Naive thymus-derived CD8-positive, alpha-beta T cell (primary cell): ENCODE measurements at places on chromosomes 1 and 21.

- no peaks in the 10 kb centered on the region for H3K4me1 ChIP-seq
- no peak overlapping the region for H3K27ac ChIP-seq
- H3K36me3 ChIP-seq, result no peaks in the 10 kb centered on the region
- peaks cover 10% of the 10 kb centered on the region for H3K27me3 ChIP-seq
- H3K4me3 ChIP-seq, result no peak overlapping the region
Measured at GRCh38 chr1:229379846-229380245, 37.0 kb upstream of the CCSAP start.

GRCh38 chr1:61171974-61172373, 89.6 kb downstream of the NFIA start:
- no peaks in the 10 kb centered on the region for H3K27me3 ChIP-seq
- no peak overlapping the region for H3K27ac ChIP-seq
- H3K36me3 ChIP-seq, result no peaks in the 10 kb centered on the region
- H3K4me1 ChIP-seq, result peaks cover 6% of the 10 kb centered on the region
- DNase-seq, result no peak
- no peak overlapping the region for H3K4me3 ChIP-seq

DNA sequence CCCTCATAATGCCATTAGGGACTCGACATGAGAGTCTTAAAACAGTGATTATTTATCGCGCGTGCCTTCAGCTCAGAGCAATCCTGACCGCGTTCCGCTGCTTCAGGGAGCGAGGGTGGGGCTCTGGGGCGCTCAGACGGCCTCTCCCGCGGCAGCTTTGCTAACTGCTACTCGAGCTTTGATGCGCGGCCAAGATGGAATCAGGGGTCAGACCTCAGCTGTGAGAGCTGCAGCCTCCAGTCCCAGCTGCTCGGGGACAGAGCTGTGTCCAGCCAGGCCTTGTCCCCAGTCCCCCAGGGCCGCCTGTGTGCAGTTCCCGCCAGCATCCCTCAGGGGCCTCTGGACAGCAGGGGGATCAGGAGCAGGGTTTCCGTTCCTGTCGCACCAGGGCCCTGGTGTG, 104.6 kb upstream of the TTC34 start:
- H3K4me3 ChIP-seq, result no peak overlapping the region

GRCh38 chr1:111631502-111631901, 11.9 kb downstream of the RAP1A start:
- peaks cover 77% of the 10 kb centered on the region for H3K4me1 ChIP-seq
- H3K36me3 ChIP-seq, result no peaks in the 10 kb centered on the region
- H3K4me3 ChIP-seq, result no peak overlapping the region
- H3K27me3 ChIP-seq, result no peaks in the 10 kb centered on the region

DNA sequence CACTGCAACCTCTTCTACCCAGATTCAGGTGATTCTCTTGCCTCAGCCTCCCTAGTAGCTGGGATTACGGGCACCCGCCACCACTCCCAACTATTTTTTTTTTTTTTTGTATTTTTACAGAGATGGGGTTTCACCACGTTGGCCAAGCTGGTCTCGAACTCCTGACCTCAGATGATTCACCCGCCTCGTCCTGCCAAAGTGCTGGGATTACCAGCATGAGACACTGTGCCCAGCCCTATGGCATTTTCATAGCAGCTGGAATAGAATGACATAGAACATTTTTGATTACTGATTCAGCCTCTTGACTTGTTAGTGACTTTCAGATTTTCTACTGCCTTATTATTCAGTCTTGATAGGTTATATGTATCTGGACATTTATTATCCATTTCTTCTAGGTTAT, 1046.2 kb downstream of the AMY1C start:
- H3K4me1 ChIP-seq, result no peaks in the 10 kb centered on the region
- no peak overlapping the region for H3K4me3 ChIP-seq
- H3K36me3 ChIP-seq, result no peaks in the 10 kb centered on the region
- H3K27ac ChIP-seq, result no peak overlapping the region

GRCh38 chr1:74937176-74937575, 197.0 kb upstream of the LHX8 start:
- no peak overlapping the region for H3K4me3 ChIP-seq
- H3K27me3 ChIP-seq, result no peaks in the 10 kb centered on the region
- no peak overlapping the region for H3K27ac ChIP-seq
- H3K4me1 ChIP-seq, result no peaks in the 10 kb centered on the region

DNA sequence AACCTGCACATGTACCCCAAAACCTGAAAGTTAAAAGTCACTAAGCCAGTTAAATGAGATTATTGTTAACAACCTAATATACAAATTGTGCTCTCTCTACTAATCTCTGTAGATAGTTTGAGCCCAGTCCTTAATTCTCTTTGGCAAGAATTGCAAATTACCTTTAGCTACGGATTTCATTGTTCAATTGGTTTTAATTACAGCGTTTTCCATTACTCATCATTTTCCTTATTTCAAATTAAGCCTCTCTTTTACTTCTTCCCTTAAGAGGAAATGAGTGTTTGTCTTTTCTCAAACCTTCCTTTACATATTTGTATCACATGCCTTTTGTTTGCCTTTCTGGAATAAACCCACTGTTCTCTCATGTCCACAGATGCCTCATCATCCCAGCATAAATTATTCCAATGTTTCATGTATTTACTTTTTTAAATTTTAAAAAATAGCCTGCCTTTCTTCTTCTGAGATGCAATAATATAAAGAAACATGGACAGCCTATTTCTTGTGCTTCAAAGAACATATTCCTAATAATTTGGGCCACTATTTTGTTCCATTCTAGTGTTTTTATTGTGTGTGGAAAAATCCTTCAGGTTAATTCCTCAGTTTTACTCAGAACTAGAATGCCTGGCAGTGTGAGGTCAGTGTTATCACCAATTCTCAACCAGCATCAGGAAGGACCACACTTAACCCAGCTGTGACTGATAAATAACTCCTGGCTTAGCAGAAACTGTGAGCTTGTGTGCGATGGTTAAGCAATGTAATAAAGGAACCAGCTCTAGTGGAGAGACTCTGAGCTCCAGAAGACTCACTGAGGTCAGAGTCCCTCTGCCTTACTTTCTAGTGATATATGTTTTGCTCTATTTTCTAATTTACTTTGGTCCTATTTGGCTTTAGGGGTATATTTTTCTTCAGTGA, 600.5 kb downstream of the LTN1 start:
- H3K36me3 ChIP-seq, result no peaks in the 10 kb centered on the region
- no peaks in the 10 kb centered on the region for H3K4me1 ChIP-seq
- no peak for DNase-seq
- peaks cover 2% of the 10 kb centered on the region for H3K27me3 ChIP-seq
- H3K4me3 ChIP-seq, result no peak overlapping the region
